ENCODE measurements at places on chromosomes 12 and 14.

DNA sequence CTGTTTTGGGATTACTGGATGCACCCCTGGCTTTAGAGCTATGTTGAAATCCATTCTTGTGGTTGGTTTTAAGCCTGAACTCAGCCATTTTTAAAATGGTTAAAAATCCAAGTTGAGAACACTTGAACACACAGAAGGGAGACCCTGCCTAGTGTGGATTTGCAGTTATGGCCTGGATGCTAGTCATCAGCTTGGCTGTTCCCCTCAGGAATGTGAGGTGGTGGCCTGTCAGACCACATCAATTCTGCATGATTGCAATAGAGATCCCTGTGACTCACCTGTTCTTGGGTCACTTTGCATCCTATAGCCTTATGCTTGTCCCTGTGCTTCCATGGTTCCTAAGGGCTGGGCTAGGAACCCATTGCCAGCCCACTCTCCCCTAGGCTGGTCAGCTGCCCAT lies 454.1 kb downstream of the ATP23 start:
- no peak for DNase-seq

- no peak for DNase-seq
Observed at GRCh38 chr14:76576047-76576741, 185.1 kb upstream of the VASH1 start.

DNA sequence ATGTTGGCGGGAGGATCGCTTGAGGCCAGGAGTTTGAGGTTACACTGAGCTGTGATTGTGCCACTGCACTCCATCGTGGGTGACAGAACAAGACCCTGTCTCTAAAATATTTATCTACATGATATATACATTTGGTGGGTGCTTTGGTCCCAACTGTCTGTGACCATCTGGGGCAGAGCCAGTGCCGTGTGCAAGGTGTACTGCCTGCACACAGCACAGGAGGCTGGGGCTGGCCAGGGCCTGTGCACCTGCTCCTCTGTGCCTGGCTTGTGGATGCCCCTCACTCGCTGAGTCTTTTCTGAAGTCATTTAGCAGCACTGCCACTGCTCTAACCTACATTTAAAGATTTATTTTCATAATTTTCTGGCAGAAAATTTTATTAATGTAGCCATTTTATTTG lies 58.7 kb downstream of the TRAF3 start:
- no peak for DNase-seq

DNA sequence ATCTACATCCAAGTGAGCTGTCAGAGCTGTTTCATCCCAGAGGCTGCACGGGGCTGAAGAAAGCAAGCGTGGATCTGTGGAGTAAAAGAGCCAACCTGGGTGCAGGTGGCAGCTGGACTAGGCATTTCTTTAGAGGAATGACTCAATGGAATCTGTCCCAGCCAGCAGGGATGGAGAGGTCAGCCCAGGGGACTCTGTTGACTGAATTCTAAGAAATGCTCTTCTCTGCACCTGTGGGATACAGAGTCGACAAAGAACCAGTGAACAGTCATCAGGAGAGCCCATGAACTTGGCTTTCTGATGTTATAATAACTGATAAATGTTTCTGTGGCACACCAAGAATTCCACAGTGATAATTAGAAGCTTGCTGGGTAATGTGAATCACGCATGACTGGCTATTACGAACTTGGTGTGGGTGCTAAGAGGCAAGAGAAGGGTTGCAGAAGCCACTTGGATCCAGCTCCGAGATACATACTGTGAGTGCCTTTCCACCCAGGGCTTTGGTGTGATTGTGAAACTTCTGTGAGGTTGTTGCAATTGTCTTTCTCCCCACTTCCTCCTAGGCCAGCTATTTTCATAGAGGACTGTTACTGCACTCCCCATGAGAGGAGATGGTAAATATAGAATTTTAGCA lies 16.2 kb downstream of the PYGL start:
- DNase-seq: no peak

DNA sequence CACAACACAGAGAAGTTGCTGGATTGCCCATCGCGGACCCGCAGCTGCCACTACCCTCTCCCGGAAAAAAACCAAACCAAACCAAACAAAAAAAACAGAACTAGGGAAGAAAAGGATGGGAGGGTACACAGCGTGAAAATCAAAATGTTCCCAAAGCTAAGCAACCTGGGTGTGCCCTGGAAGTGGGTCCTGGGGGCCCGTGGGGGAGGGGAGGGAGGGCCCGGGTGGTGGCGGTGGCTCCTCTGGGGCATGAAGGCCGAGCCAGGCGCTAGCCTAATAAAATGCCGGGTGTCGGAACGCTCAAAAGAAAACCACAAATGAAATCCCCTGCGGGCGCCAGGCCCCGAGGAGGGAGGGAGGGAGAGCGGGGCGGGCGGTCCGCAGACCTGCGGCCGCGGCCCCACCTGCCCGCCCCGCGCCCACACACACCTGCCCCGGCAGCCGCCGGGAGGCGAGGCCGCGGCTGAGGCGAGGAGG lies 787 bp downstream of the HECTD4 start:
- peak; percentile 21 for DNase-seq

- DNase-seq: peak; percentile 36
Observed at GRCh38 chr12:111812881-111813741, 28.9 kb upstream of the MAPKAPK5 start.

DNA sequence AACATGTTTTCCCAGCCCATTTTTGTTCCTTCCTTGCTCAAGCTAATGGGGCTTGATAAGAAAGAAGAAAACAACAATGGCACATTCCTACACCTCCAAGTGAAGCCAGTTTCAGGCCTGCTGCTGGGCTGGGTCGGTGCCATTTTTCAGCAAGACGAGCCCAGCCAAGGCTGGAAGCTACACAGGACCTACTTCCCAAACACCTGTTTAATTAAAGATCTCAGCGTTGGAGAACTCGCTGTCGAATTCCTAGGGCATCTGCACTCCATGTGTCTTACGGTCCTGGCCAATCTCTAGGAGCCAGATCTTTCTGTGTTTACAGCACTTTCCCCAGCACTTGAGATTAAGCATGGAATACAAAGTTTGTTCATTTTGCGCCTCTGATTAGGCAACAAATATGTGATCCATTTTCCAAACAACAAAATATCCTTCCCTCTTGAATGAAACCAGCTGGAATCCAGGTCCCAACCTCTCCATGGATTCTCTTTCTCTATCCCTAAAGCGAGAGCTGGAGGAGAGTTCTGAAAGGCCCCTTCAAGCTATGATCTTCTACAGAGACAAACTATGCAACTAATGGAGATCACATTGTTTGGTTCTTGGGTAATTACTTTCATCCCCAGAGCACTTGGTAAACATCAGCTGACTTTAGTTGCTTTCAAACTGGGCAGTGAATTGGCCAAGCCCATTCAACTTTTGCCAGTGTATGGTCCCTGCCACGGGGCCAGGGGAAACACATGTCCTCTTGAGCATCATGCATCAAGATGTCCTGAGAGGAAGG lies 34.3 kb upstream of the TC2N start:
- no peak for DNase-seq

- no peak for DNase-seq
Observed at GRCh38 chr12:2226641-2227040, 173.9 kb downstream of the CACNA1C start.

DNA sequence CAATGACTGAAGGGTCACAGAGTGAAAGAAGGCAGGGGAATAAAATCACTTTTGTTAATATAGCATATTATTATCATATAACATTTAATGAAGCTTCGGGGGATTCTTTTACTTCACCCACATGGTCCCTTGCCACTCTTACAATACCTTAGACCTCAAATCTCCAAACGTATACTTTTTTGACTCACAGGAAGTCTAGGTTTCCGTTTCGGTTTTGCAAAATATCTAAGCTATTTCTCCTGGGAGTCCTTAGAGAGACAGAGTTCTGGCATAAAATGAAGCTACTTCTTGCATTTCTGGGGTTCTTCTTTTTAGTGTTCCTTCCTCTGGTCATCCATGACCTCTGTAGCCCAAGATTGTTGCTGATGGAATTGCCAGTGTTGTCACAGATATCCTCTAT lies 590.5 kb upstream of the ATP2B1 start:
- no peak for DNase-seq

GRCh38 chr12:38469715-38470114 lies 153.1 kb downstream of the ALG10B start:
- no peak for DNase-seq

- no peak for DNase-seq
Observed at GRCh38 chr14:52318062-52318461, 4.0 kb downstream of the PTGER2 start.

DNA sequence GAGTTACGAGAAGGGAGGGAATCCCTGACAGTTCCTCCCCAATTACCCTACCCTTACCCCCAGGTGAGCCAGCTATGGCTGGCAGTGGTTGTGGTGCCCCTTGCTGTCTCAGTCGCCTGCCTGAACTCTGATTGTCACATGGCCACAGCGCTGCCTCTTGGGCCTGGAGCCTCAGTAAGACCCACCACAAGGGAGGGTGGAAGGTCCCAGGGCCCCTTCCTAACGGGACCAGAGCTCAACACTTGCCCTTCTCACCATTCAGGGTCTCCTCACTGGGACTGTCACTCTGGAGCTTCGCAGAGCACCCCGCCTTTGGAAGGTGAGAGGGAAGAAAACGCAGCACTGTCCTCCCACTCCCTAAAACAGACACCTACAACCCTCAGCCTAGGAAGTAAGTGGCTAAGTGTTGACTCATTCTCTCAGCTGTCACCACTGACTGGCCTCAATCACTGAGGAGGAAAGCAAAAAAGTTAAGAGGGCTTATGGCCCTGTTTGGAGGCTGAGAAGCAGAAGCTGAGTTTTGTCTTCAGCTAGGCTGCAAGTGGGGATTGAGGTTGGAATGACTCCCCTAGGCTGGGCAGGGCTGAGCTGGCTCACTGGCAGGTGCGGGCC lies 1.0 kb downstream of the TMEM253 start:
- no peak for DNase-seq

DNA sequence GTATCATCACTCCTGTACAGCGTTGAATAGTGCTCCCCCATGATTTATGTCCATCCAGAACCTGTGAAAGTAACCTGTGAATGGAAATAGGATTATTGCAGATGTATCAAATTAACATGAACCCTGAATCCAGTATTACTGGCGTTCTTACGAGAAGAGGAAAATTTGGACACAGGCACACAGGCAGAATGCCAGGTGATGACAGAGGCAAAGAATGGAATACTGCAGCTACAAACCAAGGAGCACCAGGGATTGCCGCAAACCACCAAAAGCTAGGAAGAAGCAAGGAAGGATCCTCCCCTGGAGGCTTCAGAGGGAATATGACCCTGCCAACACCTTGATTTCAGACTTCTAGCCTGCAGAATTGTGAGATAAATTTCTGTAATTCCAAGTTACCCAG lies 113.5 kb upstream of the EGLN3 start:
- DNase-seq: no peak

GRCh38 chr12:3520168-3520567 lies 29.2 kb downstream of the PRMT8 start:
- DNase-seq: no peak

DNA sequence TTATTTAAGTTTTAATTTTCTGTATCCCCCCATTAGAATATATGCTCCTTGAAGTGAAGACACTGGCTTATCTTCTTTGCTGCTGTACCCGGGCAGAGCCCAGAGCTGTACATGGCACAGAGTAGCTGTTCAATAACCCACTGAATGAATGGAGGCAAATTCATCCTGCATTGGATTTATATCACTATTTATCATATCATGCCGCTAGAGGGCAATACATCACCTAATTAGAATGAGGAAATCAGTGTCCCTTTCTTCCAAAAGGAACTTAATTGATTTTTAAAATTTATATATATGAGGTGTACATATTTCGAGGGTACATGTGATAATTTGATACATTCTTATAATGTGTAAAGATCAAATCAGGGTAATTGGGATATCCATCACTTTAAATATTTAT lies 89.2 kb upstream of the TMEM260 start:
- no peak for DNase-seq

GRCh38 chr12:71548893-71549292 lies 109.3 kb downstream of the LGR5 start:
- DNase-seq: no peak

GRCh38 chr14:23025151-23025814 lies 9.4 kb downstream of the PSMB5 start:
- no peak for DNase-seq

DNA sequence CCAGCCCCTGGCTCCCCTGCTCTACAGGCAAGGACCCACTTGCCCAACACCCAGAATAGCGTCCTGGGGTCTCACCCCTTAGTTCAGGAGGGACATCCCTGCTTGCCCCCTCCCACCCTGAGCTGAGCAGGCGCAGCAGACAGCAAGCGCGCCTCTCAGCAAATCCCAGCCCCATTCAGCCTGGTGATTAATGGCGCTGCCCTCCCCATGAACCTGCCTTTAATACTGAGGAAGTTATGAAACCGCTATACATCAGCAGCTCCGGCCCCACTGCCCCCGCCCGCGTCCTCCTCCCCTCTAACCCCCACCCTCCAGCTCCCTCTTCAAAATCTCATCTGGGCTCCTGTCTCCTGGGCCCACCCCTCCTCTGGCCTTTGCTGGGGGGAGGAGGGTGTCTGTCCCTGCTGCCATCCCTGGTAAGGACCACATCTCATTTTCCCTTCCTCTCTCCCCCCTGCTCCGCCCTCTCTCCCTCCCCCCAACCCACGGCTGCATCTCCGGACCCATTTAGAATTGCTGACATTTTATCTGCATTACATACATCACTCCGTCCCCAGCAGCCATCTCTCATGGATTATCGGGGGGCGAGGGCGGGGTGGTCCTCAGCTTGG lies 7.1 kb upstream of the SMUG1 start:
- DNase-seq: no peak

- no peak for DNase-seq
Observed at GRCh38 chr12:123442774-123443173, 6.3 kb upstream of the RILPL2 start.

GRCh38 chr12:89350260-89350629 lies 2.1 kb downstream of the DUSP6 start:
- DNase-seq: no peak

- DNase-seq: no peak
Observed at GRCh38 chr12:128908254-128908653, 55.0 kb downstream of the GLT1D1 start.

DNA sequence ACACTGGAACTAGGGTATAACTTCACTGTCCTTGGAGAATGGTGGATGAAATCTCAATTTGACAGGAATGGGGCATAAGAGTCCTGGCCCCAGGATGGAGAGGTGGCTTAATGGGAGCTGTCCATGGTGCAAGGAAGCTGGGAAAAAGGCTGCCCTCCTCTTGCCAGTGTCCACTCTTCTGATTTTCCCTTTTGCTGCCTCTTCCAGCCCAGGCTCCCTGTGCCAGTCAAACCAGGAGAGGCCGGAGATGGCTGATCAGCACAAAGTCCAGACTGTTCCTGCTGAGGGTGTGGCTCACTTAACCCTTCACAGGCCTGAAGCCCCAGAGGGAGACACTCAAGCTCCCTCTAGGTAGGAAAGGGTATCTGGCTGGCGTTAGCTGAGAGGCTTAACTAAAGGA lies at the start of gene MYO1A:
TSS of gene MYO1A (minus strand) at position 240 of the 400 bp plus-strand sequence. CDS start 1,806 bp downstream, outside the sequence.
- DNase-seq: no peak

- no peak for DNase-seq
Observed at GRCh38 chr14:100031506-100032281, 33.5 kb upstream of the EVL start.

DNA sequence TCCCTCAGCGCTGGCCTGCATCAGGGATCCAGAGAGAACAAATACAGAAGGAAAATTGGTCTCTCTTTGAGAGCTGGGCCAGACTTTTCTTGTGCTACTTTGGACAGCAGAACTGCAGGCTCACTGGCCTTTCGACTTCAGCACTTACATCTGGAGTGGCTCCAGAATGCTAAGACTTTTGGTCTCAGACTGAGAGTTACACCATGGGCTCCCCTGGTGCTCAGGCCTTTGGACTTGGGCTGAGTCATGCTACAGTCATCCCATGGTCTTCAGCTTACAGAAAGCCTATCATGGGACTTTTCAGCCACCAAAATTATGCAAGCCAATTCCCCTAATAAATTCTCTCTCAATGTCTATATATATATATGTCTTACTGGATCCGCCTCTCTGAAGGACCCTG lies 9.0 kb upstream of the CD163 start:
- no peak for DNase-seq

All from effector CD4-positive, alpha-beta T cell (primary cell).